ENCODE measurements at places on chromosomes 1 and 21.
A peak's percentile ranks its signal among the peaks of the same experiment; 100 is the strongest.

GRCh38 chr1:162145280-162145965 is 75.9 kb downstream of the NOS1AP start:
- peak; percentile 66 for DNase-seq

- DNase-seq: no peak
Measured at GRCh38 chr21:36917471-36918158, 48.9 kb downstream of the HLCS start.

DNA sequence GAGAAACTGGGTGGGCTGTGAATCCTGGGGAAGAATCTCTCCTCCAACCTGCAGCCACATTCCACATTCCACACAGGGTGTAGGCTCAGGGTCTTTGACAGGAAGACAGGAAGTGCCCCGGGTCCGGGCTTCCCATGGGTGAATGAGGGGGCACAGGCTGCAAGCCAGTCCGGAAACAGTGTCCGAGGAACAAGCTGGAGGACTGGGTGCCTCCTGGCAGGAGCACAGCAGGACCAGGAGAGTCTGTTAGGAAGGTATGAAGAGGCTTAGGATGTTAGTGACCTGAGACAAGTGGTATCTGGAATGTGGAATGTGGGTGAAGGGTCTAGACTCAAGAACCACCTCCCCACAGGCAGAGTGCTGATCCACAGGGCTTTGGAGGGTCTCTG is 121.0 kb upstream of the CD34 start:
- no peak for DNase-seq

- no peak for DNase-seq
Measured at GRCh38 chr1:59355361-59355760, 58.5 kb downstream of the FGGY start.

- no peak for DNase-seq
Measured at GRCh38 chr21:16377857-16378256, 648.1 kb downstream of the USP25 start.

DNA sequence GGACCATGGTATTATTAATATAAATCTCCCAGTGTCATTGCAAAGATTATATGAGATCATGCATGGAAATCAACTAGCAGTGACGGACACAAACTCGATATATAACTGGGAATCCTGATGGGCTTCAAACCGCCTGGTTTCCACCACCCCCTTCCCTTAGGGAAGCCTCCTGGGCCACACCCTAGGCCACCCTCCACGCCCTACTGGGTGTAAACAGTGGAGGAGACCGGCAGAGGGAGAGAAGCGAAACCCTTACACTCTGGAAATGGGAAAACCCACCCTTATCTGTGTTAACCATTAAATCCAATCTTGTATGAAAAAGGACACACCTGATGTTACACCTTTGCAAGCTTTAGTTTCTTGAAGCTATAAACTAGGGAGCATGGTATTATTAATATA is 595 bp upstream of the ZNHIT6 start:
- DNase-seq: no peak

DNA sequence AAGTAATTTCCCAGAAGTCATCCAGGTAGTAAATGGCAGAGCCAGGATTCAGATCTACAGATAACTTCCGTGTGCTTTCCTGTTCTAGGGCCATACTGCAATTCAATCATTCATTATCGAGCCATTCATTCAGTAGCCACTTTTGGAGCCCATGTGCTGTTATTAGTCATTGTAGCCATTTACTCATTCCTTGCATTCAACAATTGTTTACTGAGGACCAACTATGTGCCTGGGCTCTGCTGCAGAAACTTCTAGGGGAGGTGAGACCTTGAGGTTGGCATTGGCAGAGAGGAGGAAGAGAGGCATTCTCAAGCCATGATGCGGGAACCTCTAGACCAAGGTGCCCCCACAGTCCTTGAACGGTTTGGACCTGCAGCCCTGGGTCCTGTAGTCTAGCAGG is 27.9 kb downstream of the EPHB2 start:
- no peak for DNase-seq

- DNase-seq: no peak
Measured at GRCh38 chr1:187275346-187275745, 446.6 kb downstream of the PLA2G4A start.

DNA sequence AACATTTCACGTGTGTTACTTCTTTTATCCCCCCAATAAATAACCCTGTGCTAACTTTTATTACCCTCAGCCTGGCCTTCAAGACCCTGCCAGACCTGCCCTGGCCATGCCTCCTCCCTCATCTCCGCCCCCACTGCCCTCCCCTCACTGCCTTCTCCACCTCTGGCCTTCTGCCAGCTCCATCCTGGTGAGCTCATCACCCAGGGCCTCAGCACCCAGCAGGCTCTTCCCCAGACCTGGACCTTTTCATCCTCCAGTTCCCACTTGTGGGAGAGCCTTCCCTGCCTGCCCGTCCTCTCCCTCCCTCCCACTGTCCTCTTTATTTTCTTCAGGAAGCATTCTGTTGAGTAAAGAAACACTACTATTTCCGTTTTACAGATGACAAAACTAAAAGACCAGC is 72.0 kb downstream of the SLC66A1 start:
- peak; percentile 15 for DNase-seq

- no peak for DNase-seq
Measured at GRCh38 chr1:222454782-222455181, 93.1 kb downstream of the HHIPL2 start.

GRCh38 chr1:37479255-37480124 is 5.1 kb downstream of the ZC3H12A start:
- no peak for DNase-seq

GRCh38 chr1:115456441-115456961 is 118.5 kb upstream of the NGF start:
- DNase-seq: peak; percentile 74

DNA sequence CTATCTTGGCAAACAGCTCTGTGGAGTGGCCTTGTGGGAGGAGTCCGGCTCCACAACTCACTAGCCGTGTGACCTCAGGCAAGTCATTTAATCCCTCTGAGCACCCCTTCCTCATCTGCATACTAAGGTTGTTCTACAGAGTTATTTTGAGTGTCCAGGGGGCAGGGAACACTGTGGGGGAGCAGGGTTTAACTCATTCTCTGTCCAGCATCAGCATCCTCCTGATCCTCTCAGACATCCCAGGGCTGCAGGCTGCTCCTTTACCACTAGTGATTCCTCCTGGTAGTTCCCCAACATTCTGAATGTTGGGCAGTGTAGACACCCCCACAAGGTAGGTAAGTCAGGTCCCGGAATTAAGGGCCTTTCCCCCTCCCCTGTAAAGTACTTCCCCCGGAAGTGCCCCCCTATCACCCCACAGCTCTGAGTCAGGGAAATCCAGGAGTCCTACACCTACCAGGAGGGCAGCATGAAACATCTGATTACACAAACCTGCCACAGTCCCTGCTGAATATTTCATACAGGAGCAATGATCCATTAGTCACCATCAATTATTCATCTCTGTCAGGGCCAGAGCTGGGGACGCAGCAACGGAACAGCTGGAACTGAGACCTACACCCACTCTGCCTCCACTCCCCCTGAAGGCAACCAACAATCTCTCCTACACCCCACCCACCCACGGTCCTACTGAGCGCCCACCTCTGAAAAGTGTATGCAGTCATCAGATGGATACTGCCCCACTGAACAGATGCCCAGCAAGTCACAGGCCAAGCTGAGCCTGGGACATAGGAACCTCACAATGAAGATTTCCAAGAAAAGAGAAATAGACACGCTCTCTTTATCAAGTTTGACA is 20.5 kb downstream of the SYT2 start:
- no peak for DNase-seq

- DNase-seq: no peak
Measured at GRCh38 chr1:201223852-201224665, 33.4 kb downstream of the IGFN1 start.

DNA sequence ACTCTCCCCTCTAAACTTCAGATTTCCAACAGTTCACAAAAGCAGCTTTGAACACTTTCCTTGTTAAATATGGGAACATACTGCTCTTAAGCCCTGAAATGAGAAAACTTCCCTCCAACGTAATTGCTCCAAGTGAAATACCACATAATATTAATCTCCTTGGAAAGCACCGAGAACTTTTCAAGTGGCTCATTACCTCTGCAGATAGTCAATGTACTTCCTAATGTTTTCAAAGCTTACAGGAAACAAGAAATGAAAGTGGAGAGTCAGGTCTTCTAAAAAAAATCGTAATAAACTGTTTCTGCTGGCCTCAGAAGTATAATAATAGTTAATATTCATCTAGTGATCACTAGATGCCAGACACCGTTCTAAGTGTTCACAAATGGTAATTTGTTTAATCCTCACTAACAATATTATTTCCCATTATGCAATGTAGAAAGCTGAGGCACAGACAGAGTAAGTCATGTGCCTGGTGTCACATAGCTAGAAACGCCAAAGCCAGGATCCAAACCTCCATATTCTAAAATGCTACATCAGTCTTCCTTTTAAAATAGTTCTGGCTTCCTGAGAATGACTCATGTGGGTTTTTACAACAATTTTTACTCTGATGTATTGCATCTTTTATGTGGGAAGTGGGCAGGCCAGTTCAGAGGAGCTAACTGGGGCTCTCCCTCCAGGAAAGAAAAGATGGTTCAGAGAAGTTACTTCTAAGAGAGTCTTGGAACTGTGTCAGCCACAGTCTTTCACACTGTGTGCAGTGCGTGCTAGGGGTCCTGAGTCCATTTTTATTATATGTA is 177.2 kb downstream of the PLPPR4 start:
- DNase-seq: no peak
